ENCODE measurements at places on chromosomes 5 and 9.

DNA sequence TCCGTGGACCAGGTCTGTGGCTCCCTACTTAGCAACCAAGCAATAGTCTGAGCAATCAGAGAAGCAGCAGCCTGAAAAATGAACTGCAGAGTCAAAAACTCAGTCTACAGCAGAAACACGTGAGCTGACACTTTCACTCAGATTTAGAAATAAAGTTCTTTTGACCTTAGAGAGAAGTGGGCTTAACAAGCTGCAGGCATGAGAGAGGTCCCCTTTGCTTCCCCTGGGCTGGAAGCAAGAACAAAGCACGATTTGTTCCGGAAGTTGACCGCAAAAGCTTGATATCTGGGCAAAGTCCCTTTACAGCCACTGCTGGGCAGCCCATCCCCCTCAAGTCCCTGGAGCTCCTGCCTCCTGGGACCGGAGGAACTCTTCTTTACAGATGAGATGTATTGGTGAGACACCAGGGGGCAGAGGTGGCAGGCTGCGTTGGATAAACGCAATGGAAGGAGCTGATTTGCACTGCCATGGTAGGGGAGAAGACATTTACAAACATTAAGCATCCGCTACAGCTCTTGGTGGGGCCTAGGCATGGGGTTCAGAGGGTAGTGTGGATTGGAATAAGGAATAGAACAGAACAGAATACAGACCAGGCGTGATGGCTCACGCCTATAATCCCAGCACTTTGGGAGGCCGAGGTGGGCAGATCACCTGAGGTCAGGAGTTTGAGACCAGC, 5.8 kb upstream of the SOWAHA start:
- DNase-seq = no peak

- no peak for DNase-seq
Observed at GRCh38 chr5:99639905-99640304, 711.1 kb upstream of the CHD1 start.

DNA sequence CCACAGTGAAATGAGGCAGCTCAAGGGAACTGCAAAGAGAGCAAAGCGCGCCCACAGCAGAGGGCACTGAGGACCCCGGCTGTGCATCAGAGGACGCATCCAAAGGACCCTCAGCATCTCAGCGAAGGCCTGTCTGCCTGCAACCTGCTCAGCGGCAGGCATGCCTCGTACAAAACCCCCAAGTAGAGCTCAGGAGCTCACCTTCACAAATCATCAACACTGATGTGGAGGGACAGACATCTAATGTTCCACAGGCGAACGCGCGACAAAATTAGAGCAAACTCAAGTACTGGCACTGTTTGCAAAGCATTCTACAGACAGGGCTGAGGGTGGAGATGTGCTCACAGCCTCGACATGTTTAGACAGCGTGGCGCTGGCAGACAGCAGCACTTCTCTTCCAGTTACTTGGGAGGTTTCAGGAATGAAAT, 81.0 kb downstream of the DCP2 start:
- no peak for DNase-seq

DNA sequence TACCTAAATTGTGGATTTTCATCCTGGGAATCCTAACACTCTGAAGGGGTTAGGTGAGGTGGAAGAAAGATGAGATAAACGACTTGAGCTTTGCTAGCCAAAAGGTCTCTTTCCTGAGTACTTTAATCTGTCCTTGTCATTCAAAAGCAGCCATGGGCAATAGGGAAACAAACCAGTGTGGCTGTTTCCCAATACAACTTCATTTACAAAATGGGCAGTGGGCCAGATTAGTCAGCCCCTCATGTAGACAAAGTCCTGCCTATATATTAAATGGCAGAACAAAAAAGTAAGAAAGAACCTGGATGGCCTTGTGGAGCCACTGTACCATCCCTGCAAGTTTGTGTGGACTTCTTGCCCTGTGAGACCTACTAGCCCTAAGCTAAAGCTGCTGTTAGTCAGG, 51.0 kb upstream of the NFIL3 start:
- DNase-seq = no peak

GRCh38 chr5:29744618-29745017, 1448.9 kb upstream of the CDH6 start:
- DNase-seq = no peak

DNA sequence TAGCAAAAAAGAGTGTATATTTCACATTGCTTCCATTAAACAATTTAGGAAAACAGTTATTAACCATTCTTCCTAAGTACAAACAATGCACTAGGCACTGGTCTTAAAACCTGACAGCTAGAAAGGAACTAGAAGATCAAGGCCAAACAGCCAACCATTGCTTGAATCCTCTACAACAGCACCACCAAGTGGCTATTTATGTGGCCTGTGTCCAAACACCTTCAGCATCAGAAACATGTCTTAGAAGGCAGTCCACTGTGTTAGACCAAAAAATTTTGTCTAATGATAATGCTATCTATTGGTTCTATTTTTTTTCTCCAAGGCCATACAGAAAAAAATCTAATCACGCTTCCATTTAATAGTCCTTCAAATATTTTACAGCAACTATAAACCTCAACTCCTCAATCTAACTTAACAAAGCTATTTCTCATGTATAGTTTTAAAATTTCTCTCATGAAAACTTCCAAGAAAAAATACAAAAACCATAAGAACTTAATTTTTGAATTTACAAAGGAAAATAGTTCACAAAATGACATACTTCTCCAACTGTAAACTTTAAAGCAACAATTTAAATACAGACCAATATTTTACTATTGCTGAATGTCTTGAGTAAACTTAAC, 36.1 kb downstream of the CAAP1 start:
- peak; percentile 5 for DNase-seq

GRCh38 chr5:54804521-54804920, 180.9 kb downstream of the ESM1 start:
- no peak for DNase-seq

DNA sequence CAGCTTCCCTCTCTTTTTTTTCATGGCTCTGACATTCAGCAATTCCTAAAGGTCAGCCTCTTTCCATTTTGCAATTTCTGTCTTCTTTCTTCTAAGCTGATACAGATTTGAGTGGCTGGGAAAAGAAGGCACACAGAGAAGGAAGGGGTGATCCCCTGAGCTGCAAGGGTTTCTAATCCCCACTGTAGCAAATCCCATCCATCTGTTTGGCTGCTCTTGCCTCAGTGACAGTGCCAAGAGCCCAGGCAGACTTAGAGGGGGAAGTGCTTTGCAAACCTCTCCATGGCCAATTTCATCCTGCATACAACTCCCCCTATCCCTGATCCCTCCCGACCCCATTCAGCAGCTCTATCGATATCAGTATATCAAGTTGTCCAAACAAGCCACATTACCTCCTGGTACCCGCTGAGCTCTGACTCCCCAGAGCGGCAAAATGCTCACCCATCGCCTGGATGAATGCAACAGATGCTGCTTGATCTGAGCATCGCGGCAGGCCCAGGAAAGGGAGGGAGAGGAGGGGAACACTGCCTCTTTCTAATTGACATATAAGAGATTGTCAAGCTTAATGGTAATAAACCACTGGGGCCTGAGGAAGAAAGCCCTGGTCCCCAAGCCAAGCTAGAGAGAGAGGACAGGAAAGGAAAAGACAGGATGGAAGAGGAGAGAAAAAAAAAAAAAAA, 268.9 kb downstream of the ASTN2 start:
- peak; percentile 67 for DNase-seq

GRCh38 chr9:13069498-13069897, 210.0 kb downstream of the MPDZ start:
- DNase-seq = no peak

GRCh38 chr9:116189683-116190082, 36.1 kb downstream of the PAPPA start:
- no peak for DNase-seq

- DNase-seq = no peak
Observed at GRCh38 chr9:112194969-112195431, 19.9 kb upstream of the SUSD1 start.

- no peak for DNase-seq
Observed at GRCh38 chr9:17637229-17637628, 58.4 kb downstream of the SH3GL2 start.

DNA sequence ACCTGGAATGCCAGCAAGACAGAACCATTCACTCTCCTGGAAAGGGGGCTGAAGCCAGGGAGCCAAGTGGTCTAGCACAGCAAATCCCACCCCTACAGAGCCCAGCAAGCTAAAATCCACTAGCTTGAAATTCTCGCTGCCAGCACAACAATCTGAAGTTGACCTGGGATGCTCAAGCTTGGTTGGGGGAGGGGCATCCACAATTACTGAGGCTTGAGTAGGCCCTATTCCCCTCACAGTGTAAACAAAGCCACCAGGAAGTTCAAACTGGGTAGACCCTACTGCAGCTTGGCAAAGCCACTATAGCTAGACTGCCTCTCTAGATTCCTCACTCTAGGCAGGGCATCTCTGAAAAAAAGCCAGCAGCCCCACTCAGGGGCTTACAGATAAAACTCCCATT, 17.3 kb downstream of the RIGI start:
- DNase-seq = no peak

DNA sequence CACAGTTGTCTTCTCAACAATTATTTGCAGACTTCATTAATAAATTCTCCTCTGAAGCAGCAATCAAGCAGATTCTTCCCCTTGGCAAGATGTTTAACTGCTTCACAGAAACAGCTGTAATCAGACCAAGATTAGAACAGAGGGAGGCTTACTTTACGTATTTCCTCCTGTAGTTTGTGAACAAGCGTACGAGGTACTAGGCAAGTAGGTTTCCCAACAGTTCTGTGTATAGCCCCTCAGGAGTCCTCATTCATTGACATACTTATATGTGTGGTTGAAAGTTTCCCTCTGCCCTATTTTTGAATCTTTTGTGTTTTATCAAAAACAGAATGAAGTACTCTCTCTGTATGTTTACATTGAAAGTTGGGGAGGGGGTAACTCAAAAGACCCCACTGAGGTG, 128.0 kb downstream of the SPATA31D1 start:
- no peak for DNase-seq

DNA sequence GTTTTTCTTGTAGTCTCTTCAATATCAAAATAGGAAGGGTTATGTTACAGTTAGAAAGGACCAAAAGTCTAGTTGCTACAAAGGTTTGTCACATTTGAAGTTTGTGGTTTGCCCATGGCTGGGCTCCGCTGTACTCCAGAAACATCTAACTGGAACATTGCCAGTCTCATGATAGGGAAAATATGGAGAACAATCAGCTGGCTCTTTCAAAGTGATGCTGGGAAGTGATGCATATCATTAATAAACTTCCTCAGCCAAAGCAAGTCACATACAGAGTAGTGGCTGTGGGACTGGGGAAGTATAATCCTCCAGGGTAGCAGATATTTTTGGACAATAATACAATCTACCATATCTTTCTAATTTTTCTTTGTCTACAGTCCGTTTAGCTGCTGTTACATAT, 8.8 kb downstream of the BTF3 start:
- no peak for DNase-seq

DNA sequence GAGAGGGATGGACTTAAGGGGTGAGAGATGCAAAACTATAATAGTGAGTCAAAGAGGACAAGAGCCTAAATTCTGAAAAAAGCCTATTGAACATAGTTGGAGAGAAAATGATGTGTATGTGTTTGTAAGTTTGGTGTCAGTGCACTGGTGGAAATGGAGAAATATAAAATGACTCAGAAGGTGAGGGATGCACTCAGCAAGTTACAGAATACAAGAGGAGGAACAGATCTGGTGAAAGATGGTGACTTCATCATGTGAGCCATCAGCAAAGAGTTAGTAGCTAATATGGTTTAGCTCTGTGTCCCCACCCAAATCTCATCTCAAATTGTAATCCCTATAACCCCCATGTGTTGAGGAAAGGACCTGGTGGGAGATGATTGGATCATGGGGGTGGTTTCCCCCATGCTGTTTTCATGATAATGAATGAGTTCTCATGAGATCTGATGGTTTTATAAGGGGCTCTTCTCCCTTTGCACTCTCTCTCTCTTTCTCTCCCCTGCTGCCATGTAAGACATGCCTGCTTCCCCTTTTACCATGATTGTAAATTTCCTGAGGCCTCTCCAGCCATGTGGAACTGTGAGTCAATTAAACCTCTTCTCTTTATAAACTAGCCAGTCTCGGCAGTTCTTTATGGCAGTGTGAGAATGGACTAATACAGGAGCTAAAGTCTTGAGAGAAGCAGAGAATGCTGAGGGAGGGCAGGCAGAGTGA, 30.4 kb upstream of the FYB1 start:
- DNase-seq = no peak

DNA sequence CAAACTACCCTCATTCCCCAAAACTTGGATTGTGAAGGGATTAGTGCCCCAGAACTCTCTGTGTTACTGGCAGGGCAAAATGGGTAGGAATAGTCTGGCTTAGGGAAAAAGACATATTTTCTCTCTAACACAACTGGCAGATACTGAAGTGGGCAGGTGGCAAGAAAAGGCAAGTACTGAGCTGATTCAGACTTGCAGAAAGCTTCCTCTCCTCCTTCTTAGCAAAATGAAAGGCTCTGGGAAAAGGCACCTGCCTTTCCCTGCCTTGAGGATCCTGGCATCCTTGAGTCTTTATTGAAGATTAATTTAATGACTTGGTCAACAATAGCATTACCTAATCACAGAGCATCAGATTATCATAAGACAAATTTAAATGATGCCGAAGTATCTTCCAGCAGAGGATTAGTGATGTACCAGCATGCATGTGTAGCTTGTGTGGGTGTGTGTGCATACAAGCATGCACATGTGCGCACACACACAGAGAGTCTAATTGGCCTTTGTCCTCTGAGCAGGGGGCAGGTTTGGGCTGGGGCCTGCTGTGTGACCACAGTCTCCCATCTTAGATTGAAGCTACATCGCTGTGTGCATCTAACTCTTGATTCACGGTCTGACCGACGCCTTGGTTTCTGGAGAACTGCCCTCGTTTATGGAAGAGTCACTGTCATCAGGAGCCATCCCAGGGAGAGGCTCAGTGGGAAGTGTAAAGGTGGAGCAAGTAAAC, 294.8 kb downstream of the AOPEP start:
- DNase-seq = no peak

DNA sequence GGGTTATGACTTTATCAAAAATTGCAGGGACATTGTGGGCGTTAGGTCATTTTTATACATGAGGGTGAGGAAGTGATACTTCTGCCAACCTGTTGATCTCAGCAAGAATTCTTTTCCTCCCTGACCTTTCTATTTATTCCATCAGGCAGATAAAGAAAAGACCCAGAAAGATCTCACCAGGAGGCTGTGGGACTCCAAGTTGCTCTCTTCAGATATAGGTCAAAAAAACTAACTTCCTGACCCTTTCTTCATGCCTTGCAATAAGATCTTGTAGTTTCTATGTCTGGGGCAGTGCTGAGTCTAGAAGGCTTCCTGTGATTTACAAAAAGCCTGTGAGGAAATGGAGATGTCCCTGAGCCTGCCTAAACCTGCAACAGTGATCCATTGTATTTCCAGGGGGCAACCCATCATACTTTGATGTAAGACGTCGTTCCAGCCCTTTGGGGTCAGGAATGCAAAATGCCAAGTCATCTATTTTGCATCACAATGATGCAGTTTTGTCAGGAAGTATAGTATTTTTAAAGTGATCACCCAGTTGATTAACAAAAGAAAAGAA, 22.0 kb upstream of the PIK3R1 start:
- no peak for DNase-seq

- no peak for DNase-seq
Observed at GRCh38 chr9:131097126-131097947, 1.0 kb downstream of the AIF1L start.

DNA sequence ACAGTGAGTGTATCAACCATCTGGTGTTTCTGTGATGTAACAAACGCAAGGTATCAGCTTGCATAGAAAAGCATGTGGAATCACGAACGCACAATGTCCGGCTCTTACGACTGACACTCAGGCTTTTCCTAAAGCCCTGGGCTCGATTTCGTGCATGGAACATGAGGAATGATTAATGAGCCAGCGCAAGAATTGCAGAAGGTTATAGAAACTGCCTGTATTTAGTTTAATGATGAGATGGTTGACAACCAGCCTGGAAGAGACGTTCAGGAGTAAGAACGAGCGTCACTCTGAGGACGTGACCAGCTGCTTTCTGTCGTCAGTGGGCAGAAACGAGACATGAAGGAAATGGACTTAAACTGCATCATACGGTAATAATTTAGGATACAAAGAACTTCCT, 497.6 kb downstream of the IRX1 start:
- no peak for DNase-seq

Measured in NCI-H446 (cell line).